ENCODE measurements at places on chromosomes 2 and 18. TPM values are rescaled to one million over a fixed set of nuclear protein-coding genes. Genes with fewer than 3 reads are reported as not detected.
A peak's percentile ranks its signal among the peaks of the same experiment; 100 is the strongest.

GRCh38 chr2:106885971-106886915, at the start of gene ST6GAL2:
TSS of gene ST6GAL2 (minus strand) at chr2:106886167. CDS start at chr2:106843977, 42,190 bp downstream.
- no peak for DNase-seq

The TMEM37 gene
- 0.17 TPM for total RNA-seq

The PLGLB1 gene
- total RNA-seq: 0.74 TPM

DNA sequence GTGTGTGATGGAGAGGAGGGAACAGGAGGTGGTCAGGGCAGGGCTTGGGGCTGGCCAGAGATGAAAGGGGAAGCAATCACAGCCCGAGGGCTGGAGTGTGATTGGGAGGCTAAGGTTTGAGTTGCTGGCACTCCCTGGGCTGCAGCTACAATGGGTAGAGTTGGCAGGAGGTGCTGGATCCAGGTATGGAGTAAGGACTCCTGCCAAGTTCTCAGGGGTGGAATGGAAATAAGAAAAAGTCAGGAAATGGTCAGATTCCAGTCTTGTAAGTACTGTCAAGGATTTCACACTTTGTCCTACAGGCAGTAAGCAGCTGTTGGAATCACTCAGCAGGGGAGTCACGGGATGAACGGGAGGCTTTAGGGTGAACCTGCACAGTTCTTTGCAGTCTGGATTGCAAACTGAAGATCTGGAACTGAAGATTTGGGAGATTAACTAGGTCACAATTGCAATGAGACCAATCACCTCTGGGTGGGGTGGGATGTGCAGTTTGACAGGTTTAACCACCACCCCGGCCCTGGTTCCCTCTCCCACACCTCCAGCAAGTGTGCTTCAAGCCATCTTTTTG, 10.9 kb upstream of the INPP5D start:
- peak; percentile 94 for DNase-seq

DNA sequence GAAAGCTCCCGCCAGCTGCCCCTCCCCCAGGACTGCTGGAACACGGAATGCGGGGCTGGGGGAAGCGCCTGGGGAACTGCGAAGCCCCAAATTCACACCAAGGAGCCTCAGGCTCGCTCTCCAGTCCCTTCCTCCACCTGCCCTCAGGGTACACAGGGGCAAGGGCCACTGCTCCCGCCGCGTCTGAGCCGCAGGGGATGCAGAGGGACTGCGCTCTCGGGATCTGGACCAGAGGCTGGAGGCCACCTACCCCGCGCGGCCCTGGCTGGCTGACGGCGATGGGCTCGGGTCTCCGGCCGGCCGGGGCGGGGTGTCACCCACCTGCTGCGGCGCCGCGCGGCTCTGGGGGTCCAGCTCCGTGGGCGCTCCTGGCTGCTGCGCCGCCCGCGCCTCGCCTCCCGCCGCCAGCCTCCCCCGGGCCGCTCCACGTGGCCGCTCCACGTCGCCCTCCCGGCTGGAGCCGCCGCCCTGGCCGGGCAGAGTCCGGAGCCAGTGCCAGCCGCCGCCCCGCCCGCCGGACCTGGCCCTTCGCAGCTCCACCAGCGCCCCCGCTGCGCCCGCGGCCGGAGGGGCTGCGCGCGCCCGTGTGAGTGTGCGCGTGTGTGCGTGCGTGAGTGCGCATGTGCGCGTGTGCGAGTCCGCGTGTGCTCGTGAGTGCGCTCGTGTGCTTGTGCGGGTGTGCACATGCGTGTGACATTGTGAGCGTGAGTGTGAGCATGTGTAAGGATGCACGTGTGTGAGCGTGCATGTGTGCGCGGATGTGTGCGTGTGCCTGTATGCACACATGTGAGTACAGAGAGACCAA, at the start of gene CGREF1:
TSS of gene CGREF1 (minus strand) at position 604 of the 805 bp plus-strand sequence. CDS start 14,762 bp downstream, outside the sequence.
- DNase-seq: peak; percentile 23

The C1QL2 gene
- not detected for total RNA-seq

The COL6A3 gene
- total RNA-seq: 0.19 TPM

DNA sequence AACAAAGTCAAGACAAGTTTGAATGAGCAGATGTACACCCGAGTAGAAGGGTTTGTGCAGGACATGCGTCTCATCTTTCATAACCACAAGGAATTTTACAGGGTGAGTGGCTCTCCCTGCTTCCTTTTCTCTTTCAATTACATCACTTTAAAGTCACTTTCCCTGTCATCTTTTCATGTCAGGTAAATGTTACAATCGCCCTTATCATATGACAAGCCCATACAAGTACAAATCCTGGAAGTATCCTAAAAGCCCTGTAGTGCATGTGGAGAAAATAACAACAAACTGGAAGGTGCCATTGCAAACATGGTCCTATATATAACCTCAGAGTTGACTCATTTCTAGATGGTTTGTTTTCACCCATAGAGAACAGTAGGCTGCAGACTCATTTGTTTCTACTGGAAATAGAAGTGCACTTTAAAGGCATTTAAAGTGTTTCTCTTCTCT, 126.0 kb downstream of the SP100 start:
- DNase-seq: no peak

DNA sequence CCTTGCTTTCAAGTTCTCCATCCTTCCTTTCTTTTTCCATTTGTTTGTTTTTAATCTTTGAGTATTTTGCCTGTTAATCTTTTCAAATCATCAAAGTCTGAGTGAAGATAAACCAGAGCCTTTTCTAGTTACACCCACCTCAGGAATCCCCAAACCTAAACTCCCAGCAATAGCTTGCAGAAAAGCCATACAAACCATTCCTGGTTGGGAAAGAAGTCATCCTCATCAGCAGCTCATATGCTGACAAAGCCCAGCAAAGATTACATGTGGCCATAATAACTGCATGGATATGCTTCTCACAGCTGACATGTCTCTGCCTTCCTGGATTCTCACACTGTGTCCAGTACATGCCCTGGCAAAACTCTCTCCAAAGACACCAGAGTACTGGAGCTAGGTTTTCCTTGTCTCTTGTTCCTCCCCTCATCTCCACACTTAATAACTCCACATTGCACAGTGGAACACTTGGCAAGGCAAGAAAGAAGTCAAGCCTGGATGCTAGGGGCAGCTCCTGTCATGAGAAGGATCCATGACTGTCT, 126.4 kb upstream of the TLK1 start:
- no peak for DNase-seq

- DNase-seq: no peak
Measured at GRCh38 chr18:64405161-64405560, 256.3 kb upstream of the LINC00305 start.

DNA sequence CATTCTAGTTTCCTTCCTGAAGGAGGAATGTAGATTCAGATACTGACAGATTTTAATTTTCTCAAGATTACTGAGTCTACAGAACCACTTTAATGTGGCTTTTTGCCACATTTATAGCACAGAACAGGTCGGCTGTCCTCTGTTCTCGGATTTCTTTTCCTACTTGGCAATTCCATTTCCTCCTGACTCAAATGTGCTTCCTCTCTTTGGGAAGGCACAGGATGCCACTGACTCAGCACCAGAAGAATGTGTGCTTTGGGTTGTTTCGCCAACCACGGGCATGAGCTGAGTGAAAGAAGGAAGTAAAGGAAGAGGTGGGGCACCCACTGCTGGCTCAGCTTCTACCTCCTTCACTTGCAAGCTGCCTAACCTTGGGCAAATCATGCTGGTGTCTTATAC, 970.6 kb upstream of the ACVR2A start:
- DNase-seq: peak; percentile 94

DNA sequence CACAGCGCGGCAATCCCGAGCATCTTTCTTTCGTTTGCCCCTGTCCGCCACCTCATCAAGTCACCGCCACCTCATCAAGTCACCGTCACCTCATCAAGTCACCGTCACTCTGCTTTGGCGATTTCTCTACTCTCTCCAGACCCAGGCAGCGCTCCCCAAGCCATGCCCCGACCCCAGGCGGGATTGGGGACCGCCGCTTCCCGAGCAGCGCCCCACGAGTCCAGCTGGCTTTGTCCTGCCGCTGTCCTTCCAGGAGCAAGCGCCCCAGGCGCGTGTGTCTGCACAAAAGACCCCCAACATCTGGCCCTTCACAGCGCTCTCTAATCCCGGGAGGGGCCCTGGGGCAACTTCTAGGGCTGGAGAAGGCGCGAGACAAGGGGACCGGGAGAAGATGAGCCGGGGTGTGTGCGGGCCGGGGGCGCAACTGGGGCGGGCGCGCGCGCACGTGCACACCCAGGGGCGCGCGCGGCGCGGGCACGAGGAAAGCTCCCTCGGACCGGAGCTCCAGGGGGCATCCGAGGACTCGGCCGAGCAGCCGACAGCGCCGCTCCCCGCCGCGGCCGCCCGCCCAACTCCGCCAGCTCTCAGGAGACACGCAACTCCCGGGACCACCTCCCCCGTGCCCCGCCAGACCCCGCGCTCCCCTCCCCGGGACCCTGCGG, 633 bp upstream of the RNF152 start:
- DNase-seq: peak; percentile 28

The MC2R gene
- not detected for total RNA-seq

DNA sequence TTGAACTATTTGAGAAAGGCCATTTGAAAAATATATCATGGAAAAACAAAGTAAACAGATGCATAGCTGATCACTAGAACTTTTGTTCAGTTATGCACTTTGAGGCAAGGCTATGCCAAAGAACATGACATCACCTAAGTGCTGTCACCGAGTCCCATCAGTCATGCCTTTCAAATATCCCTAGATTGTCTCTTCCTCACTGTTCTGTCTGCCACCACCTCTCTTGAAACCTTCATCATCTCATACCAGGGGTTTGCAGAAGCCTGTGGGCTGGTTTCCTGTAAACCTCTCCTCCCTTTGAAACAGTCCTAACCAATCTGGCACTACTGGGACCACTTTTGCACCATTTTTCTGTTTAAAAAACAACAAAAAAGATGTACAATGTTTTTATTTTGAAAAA, 12.3 kb upstream of the RAPH1 start:
- DNase-seq: no peak

The FAM124B gene
- total RNA-seq: not detected

The ASB18 gene
- total RNA-seq: not detected

GRCh38 chr2:176536439-176537133, 267.3 kb downstream of the MTX2 start:
- peak; percentile 69 for DNase-seq

The VWC2L gene
- total RNA-seq: not detected

- no peak for DNase-seq
Measured at GRCh38 chr18:63109022-63109421, 210.5 kb downstream of the BCL2 start.

The SRD5A2 gene
- not detected for total RNA-seq

DNA sequence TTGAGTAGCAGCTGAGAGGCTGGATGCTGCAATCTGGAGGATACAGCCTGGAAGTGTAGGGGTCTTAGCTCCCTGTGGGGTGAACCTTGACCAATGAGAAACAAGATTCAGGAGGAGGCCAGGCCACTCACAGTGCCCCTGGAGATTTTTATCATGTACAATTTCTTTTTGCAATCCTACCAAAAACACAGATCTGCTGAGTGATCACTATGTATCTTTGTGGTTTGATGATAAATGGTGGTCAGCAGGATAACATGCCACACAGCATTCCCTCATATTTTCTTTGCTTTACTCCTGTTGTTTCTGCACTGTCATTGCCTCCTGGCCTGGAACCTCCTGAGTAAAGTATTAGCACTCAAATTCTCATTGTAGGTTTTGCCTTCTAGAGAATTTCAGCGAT, 357.9 kb downstream of the THSD7B start:
- DNase-seq: no peak

- DNase-seq: no peak
Measured at GRCh38 chr2:96970910-96971309, 15.5 kb downstream of the FAM178B start.

DNA sequence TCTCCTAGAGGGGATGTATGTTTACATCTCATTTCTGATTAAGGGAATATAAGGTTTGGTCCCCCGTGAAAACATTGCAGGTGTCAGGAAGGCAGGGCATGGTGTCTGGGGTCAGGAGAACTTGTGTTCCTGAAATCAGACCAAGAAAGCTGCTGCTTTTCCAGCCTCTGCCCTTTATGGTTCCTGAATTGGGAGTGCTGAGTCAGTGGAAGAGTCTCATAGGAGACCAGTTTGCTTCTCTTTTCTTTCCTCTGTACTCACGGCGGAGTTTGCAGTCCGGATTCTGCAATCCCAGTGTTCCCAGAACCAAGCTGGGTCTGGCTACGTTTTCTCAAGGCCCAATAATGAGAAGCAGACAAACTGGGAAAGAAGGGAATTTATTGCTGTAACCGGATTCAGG, 5.1 kb upstream of the MARCO start:
- DNase-seq: no peak

DNA sequence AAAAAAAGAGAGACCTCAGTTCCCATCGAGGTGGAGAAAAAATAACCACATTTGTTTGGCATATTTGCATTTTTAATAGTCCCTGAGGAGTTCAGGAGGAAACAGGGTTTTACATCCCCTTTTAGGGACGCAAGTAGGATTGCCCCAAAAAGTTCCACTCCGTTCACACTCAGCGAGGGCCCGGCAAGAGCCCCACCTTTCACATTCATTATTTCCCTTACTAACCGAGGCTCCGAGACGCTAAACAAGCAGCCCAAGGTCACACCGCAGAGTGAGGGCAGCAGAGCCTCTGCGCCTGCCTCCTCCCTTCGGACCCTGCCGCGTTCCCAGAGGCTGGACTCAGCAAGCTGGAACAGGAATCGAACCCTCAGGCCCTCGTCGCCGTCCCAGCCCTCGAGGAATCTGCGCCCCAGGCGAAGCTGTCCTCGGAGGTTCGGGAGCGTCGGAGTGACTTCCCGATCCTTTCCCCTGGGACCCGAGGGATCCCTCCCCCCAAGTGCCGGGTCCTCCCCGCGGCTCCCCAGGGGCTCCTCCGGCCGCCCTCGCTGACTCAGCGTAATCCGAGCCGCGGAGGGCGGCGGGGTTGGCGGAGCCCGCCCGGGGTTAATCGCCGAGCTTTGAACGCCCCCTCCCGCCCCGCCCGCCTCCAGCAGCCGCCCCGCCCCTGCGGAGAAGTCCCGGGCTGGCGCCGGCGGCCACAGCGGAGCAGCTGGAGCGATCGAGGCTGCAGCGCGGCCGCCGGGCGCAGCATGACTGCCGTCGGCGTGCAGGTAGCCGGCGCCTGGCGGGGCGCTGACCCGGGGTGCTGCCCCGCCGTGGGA, at the start of gene TMEM37:
TSS of gene TMEM37 (plus strand) at position 700 of the 821 bp plus-strand sequence. CDS start at position 750, 50 bp downstream.
- peak; percentile 77 for DNase-seq

DNA sequence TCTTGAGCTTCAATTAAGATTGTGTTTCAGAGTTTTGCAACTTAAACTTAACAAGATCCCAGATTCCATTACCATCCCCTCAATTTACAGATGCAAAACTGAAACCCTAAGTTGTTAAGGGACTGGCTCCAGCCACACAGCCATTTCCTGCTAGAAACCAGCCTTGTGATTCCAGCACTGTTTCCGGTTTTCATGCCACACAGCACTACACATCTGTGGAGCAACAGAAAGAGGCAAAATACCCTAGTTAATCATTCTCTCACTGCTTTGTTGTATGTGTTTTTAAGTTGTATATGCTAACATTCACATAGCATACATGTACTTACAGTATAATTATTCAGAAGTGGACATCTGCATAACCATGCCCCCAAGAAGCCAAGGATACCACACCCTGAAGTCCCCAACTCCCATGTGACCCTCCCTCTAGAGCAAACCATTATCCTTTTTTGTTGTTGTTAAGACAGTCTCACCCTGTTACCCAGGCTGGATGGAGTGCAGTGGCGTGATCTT, 87.4 kb downstream of the MYO5B start:
- no peak for DNase-seq

All from MCF 10A (cell line).